Nucleus accumbens (tissue), 56 donors: ENCODE measurements at places on chromosomes 16 and 17.

DNA sequence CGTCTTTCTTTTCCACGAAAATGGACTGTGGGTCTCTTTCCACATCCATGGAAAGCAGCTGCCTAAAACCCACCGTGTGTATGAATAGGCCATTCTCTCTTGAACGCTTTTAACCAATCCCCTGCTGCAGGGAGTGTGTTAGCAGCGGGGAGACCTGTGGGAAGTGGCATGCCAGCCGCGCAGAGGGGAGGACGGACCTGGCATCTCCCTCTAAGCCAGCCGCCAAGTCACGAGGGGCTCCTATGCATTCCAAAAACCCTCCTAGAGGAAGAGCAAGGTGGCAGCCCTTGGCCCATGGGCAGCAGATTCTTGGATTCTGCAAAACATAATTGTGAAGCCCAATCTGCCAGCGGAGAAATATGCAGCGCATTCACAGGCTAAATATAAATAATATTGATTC, 15.4 kb downstream of the RBFOX3 start:
- DNase-seq: no peak

DNA sequence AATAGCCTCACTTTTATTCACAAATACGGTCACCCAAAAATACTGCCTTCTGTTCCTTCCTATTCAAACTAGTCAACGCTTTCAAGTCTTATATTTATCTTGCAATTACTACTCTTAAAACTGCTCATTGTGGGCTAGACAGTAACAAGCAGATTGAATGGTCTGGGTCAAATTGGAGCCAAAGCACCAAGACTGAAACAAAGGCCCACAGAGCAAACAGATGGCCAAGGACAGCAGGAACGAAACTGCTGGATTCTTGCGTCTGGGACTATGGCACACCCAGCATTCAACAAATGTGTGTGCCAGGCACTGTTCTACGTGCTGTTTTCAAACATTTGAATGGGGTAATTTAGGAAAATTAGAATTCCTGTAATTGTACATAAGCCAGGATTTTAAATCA, 250.1 kb upstream of the PSMD7 start:
- no peak for DNase-seq

- no peak for DNase-seq
Observed at GRCh38 chr16:54488729-54489128, 202.1 kb upstream of the IRX3 start.

DNA sequence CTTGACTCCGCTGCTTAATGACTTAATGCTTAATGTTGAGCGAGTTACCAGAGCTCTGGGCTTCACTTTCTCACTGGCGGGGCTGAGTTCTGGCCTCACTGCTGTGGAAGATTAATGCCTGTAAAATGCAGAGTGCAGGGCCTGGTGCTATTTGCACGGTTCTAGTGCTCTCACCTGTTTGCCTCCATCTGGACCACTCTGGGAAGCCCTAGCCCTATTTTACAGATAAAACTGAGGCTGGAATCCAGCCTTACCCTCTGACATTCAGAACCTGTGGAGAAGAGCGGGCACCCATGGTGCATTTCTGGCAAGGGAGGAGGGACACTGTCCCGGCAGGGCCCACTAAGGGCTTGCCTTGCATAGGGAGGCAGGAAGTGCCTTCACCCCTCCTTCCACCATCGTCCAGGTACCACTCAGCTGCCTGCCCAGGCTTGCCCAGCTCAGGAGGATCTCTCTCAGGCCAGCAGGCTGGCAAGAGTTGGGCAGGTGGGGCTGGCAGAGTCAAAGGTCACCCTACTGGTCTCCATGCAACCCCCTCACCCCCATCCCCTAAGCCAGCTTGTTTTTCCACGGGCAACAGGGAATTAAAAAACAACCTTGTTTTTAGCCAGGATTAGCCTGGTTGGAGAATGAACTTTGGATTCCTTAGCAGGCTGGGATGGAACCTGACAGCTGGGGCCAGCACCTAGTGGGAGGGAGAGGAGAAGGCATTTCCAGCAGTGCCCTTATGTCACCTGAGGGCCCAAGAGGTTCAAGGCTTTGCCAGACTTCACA, 4.1 kb upstream of the UBALD1 start:
- DNase-seq: no peak

- DNase-seq: no peak
Observed at GRCh38 chr17:72858826-72859495, 233.5 kb downstream of the SLC39A11 start.

DNA sequence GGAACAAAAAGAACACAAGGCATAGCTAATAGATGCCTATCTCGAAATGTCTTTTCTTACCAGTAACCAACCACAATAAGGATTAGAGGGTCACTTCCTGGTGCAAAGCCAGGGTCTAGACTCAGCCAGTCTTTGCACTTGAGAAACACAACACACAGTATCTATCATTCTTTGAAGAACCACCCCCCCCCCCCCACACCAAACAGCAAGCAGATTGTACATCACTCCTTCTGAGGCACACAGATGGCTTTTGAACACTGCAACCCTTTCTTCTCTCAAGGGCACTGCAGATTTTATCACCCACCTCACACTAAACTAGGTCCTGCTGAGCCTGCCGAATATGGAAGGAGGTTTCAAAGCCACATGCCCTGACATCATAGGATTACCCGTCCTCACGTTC, 145.6 kb downstream of the AATF start:
- no peak for DNase-seq

- DNase-seq: no peak
Observed at GRCh38 chr16:85438981-85439685, 174.0 kb upstream of the GSE1 start.

DNA sequence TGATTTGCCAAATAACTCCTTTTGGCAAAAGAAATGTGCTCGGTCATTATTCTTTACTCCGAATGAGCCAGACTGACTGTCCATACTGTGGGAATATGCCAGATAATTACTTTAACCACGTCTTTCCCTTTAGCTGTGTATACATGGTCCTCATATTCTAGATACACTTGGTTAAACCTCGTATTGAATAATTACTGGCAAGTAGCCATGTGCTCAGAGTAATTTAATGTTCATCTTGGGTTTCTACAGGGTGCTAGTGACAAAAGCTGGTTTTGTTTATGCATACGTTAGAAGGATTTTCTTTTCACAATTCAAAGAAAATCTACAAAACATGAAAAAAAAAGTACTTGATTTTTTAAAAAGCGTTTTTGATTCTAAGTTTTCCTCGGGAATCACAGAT, 540.3 kb downstream of the KCNJ2 start:
- no peak for DNase-seq

DNA sequence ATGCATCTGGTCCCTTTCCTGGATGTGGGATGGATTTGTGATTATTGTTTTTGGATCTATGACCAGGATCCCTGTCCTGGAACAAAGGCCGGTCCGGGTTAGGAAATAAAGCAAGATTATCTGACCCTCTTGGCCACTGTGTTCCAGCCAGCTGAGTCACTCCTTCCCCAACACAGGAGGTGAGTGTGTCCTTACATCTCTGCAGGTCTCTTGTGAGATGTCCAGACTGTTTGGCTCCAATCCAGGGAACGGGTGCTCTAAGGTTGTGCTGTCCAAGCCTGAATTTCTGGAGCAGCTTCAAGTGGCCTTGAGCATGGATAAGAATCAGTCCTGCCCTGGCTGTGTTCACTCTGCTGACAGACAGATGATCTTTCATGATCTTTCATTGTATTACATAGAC, 136.5 kb upstream of the CCL2 start:
- DNase-seq: no peak

DNA sequence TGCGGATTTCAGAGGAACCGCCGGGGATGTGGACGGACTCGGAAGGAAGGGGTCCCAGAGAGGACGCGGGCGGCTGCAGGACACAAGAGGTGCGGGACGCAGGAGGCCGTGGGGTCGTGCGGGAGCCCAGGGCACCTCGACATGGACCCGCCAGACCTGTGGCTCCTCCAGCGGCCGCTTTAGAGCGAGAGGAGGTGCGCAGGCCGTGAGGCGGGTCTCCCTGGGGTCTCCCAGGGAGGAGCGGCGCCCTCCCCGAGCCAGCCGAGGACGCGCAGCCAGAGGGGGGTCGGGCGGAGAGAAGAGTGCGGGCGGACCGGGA, 6.8 kb upstream of the FLYWCH1 start:
- no peak for DNase-seq

DNA sequence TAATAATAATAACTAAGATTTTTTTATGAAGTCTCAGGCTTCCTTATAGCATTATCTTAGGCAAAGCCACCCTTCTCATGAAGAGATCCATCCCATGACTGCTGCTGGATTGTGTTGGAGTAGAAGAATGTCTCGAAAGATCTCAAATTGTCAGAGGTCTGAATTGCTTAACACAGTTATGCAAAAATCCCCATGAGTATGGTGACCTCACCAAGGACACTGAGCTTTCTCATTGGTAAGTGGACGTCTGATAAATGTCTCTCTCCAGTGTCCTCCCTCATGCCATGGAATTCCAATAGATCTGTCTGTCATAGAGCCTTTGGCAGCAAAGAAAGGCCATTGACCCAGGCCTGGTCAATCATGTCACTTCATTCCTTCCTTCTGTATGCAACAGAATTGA, 264.5 kb downstream of the CDH11 start:
- no peak for DNase-seq

DNA sequence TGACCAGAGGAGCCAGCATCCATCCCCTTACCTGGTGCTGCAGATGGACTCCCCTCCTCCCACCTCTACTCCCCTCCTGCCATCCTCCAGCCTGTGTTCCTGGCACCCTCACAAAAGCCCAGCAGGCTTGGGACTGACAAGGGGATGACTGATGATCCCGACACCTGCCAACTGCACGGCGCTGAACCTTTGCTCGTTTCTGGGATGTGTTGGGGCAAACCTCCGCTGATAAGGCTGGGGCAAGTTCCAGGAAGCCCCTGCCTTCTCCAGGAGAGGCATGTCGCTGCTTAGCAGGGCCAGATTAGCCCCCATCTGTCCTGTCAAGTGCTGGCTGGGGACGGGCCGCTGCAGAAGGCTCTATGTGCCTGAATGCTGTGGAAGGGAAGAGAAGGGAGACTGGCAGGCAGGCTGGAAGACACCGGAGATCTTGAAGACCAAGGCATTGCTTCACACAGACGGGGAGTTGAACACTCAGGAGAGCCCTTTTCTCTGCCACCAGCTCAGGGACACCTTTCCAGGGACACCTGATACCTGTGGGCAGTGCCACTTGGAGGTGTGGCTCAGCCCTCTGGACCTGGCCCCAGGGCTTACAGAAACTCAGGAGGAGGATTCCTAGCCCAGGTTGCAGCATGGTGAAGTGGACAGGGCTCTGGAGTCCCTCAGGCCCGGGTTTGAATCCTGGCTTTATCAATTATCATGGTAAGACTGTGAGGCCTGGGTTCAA, 973 bp upstream of the KRT15 start:
- no peak for DNase-seq

DNA sequence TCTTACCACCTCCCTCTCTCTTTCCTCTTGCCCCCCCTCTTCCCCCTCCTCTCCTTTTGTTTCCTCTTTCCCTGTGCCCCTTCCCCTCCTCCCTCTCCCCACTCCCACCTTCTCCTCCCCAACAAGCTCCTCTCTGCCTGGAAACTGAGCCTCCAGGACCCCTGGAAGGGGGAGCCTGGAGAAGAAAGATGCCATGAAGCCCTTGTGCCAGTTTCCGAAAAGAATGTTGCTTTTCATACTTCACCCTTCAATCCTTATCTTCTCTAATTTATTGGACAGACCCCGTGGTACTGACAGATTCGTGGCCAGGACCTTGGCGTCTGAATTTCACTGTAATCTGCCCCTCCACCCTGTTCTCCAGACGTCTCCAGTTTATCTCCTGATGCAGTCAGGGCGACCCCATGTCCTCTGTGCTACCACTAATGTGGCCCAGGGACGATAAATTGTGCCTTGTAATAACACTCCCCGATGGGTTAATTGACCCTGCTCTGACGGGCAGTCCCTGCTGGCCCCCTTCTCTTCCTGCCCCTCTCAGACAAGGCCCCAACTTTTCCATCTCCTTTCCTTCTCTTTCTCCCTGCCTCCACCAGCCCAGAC, 138.4 kb upstream of the GSE1 start:
- DNase-seq: no peak

- DNase-seq: no peak
Observed at GRCh38 chr16:69277413-69277812, 33.7 kb upstream of the VPS4A start.

- no peak for DNase-seq
Observed at GRCh38 chr17:27603880-27604794, 26.9 kb upstream of the LGALS9 start.

GRCh38 chr17:50902372-50903353, 36.5 kb upstream of the TOB1 start:
- DNase-seq: no peak

DNA sequence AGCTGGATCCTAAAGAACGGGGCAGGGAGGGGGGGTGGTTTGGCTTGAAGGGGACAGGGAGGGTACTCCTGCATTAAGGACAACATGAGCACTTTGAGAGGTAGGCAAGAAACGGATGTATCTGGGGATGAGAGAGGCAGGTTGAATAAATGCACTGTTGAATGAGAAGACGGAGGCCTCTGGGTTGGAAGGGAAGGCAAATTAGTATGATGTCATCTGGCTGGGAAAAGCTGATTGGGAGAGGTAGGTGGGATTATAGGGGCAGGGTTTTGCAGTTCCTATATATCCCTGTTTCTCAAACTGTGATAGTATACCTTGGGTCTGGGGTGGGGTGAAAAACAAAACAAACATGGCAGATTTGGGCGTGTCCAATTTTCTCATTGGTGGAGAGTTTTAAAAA, 44.3 kb downstream of the PRKAR1A start:
- no peak for DNase-seq

DNA sequence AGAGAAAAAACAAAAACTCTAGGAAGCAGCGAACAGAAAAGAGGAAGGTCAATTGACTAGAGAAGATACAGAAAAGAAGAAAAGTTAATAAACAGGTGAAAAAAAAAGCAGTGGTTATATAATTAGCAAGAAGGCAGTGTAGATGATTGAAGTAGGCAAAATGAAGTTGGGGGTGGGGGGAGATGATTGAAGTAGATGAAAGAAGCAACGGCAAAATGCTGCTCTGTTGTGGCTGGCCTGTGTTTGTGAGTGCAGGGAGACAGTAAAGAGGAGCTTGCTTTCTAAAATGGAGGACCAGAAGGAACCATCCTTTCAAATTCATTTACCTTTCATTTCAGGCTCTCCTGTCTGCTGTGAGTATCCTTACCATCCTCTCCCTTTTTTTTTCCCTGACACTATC, 3.6 kb downstream of the EVI2B start:
- no peak for DNase-seq

GRCh38 chr17:51398687-51399086, 138.3 kb downstream of the UTP18 start:
- DNase-seq: no peak

GRCh38 chr17:60529806-60530205, 3.8 kb upstream of the APPBP2 start:
- no peak for DNase-seq

GRCh38 chr16:17103216-17103615, 367.5 kb downstream of the XYLT1 start:
- DNase-seq: no peak
